ENCODE measurements at places on chromosomes 11 and 22. TPM values are rescaled to one million over a fixed set of nuclear protein-coding genes. Genes with fewer than 3 reads are reported as not detected.

- no peak for DNase-seq
These were observed 53.5 kb downstream of the IGLL5 start for GRCh38 chr22:22940961-22941605.

- no peak for DNase-seq
These were observed 11.1 kb upstream of the LDLRAD3 start for GRCh38 chr11:35932681-35933319.

DNA sequence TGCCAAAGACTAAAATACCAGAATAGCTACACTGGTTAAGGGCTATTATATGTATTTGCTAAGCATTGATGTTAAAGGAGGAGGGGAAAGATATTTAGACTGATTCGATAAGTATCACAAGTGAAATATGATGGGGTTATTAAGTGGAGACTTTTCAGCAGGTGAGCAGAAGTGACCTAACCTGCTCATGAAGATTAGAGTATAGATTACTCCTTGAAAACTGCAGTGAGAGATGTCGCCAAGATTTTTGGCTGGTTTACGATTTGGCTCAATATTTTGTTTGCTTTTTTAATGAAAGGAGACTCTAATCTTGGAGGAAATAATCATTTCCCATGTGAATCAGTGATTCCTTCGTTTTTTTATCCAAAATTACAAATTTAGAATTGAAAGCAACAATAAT is 1279.5 kb upstream of the TENM4 start:
- DNase-seq = no peak

- no peak for DNase-seq
These were observed 24.0 kb upstream of the SMIM38 start for GRCh38 chr11:69131644-69132300.

- DNase-seq = no peak
These were observed 13.5 kb downstream of the ACO2 start for GRCh38 chr22:41482319-41482935.

- no peak for DNase-seq
These were observed 90.4 kb downstream of the SERGEF start for GRCh38 chr11:17922416-17922788.

GRCh38 chr11:87072787-87073186 is 35.1 kb downstream of the TMEM135 start:
- DNase-seq = no peak

DNA sequence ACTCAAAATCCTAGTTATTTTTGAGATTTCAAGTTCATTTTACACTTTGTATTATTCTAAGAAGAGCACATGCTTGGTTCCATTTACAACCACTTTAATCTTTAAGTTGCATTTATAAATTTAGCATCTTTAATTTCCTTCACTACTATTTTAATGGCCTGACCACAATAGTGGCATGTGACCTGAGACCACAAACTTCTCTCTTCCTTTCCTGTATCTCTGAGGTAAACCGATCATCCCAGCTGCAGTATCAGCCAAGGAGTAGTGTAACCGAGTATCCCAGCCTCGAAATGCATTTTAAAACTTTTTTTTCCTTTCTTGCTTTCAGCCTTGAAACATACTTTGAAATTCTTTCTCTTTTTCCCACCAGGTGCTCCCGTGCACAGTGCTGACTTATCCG is 28.7 kb upstream of the CBX6 start:
- DNase-seq = no peak

DNA sequence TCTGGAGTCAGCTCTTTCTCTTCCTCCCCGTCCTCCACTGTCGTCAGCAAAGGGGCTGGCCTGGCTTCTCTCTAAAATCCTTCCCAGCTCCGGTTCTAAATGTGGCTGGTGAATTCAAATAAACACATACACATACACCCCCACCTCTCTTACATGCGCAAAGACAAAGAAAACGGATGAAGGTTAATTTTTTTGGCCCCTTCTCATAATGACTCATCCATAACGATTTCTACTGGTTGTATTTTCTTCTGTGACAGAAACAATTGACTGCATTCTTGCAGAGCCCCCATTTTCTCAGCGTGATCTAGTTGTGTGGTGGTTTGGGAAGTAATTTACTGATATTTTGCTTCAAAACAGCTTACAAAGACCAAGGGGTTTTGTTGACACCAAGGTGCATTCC is 130.0 kb upstream of the NTM start:
- DNase-seq = no peak

DNA sequence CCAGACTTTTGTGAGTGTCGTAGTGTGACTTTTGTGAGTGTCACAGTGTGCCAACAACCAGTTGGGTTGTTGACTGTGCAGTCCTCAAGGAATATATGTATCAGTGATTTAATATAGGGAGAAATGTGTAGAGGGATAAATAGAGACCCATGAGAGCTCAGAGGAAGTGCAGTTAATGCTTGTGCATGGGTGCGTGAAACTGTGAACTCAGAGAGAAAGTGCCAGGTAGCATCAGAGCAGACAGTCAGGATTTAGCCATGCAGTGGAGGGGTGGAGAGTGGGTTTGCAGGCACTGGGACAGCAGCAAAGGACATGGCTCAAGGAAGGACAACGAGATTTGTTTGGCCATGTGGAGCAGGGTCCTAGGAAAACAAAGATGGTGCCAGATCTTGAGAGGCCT is 33.6 kb downstream of the YWHAH start:
- no peak for DNase-seq

DNA sequence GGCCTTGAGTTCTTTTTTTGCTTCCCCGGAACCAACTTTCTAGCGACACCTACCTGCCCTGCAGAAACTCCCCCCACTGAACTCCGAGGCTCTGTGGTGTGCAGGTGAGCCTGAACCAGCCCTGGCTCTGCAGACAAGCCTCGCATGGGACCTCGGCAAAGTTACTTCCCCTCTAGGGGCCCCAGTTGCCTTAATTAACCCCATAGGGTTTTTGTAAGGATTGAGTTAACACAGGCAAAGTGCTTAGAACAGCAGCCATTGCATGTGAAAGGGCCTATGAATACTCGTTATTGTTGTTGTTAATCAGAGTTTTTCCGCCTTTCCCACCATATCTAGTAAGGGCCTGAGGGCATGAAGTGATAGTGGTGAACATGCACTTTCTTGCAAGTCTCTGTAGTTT is 12.6 kb upstream of the SYT13 start:
- DNase-seq = no peak

- DNase-seq = no peak
These were observed 56.4 kb downstream of the UBASH3B start for GRCh38 chr11:122711831-122712381.

The OR10A2 gene
- not detected for polyA plus RNA-seq

The SCN4B gene
- polyA plus RNA-seq = 4.1 TPM

The DNAJB7 gene
- 0.03 TPM for polyA plus RNA-seq

The CCDC89 gene
- 2.0 TPM for polyA plus RNA-seq

The UPB1 gene
- polyA plus RNA-seq = 0.21 TPM
